ENCODE measurements at places on chromosomes 11 and 22. TPM values are rescaled to one million over a fixed set of nuclear protein-coding genes. Genes with fewer than 3 reads are reported as not detected.

OR51B5 gene
- 0.05 TPM for polyA plus RNA-seq

DDI1 gene
- not detected for polyA plus RNA-seq

CD3D gene
- polyA plus RNA-seq: not detected

SCN2B gene
- not detected for polyA plus RNA-seq

MOV10L1 gene
- polyA plus RNA-seq: 5.8 TPM

BATF2 gene
- polyA plus RNA-seq: 1.1 TPM

IGF2 gene
- 20.4 TPM for polyA plus RNA-seq

PYGM gene
- 0.10 TPM for polyA plus RNA-seq

DNA sequence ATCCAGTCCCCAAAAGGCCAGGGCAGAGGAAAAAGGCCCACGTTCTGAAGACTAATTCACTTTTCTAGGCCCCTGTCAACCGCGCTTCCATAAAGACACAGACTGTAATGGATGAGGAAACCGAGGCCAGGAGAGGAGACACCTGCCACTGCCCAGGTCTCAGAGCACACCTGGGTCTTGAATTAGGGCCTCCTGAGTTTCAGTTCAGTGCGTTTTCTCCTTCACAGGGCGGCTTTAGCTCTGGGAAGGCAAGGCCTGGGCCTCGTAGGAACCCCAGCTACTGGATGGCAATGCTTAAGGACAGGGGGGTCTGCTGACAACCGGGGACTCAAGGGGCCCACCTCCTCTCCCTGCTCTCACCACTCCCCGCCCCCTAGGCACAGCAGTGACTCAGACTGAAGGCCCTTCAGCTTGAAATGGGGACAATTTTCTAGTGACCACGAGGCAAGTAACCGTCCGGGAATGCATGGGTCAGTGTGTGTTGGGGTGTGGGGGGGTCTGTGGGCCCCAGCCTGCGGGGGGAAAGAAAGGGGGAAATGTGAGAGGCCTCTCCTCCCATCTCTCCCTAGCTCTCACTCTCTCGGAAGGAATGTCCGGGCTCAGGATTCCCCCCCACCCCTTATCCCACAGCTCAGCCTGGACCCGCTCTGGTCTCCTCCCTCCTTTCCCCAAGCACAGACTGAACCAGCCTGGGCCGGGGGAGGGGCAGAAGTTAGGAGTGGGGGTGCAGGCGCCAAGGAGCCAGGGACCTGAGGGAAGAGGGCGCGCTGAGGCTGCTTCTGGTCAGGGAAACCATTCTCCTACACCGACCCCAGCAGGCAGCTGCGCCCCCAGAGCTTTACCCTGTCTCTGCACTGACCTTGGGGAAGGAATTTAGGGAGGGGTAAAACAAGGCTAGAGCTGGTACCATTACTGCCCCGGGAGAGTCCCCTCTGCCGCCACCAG lies 17.2 kb downstream of the CREB3L1 start:
- DNase-seq: peak; percentile 92

- DNase-seq: no peak
Measured at GRCh38 chr22:27307545-27308247, 493.9 kb downstream of the MN1 start.

- no peak for DNase-seq
Measured at GRCh38 chr22:29870574-29870973, 12.4 kb upstream of the MTMR3 start.

- no peak for DNase-seq
Measured at GRCh38 chr22:36998620-36999351, 20.5 kb downstream of the TST start.

DNA sequence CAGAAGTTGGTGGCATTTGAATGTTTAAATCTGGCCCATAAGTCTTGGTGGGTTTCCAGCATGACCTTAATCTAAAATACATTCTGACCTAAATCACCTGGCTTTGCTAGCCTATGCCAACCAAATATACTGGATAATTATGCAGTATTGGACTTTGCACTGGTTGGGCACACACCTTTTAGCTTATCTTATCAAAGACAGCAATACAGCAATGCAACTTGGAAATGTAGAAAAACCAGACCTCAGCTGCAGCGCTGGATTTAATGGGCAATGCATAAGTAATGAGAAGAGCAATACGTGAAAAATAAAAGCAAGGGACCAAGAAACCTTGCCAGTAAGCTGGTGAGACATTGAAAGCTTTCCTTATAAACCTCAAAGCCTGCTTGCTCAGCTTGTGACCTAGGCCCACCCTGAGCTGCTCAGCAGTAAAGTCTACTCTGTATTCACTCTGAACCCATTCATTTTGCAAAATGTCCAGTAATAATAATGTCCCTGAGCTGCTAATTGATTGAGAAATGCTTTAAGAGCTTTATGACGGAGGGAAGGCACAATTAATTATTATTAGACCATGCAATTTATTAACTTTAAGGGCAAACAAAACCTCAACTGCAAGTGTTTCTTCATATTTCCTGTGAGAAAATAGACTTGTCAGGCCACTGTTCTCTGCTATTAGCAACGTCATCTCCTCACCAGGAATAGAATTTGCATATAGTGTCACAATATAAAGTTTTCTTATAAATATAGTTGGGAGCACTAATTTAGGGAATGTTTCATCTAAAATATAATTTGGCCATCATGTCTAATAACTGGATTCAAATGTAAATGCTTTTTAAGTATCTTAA lies 49.4 kb upstream of the CEP295 start:
- no peak for DNase-seq

DNA sequence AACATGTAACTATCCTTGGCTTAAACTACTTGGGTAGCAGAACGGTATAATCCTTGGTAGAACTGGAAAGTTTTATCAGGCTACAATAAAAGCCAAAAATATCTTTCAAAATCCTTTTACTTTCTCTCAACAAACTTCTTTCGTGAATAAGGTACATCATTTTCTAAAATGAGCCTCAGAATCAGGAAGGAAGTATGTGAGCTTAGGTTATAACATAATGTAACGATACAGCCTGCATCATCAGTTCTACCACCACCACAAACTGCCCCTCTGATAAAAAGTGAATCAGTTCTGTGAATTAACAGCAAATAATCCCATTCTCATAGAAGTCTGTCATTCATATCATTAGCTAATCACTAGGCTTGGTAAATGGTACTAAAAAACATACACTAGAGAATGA lies 244.3 kb downstream of the SBF2 start:
- DNase-seq: no peak

GRCh38 chr11:92455210-92455790 lies 230.7 kb downstream of the FAT3 start:
- no peak for DNase-seq

GRCh38 chr11:36376888-36377758 lies 81.0 kb downstream of the PRR5L start:
- no peak for DNase-seq
